Stimulated activated CD8-positive, alpha-beta memory T cell treated with anti-CD3 and anti-CD28 coated beads, Interleukin-12 subunit alpha, Interleukin-12 subunit beta, amount 100 ng/mL, for 1 hour (primary cell): ENCODE measurements at places on chromosomes 2 and 18.

DNA sequence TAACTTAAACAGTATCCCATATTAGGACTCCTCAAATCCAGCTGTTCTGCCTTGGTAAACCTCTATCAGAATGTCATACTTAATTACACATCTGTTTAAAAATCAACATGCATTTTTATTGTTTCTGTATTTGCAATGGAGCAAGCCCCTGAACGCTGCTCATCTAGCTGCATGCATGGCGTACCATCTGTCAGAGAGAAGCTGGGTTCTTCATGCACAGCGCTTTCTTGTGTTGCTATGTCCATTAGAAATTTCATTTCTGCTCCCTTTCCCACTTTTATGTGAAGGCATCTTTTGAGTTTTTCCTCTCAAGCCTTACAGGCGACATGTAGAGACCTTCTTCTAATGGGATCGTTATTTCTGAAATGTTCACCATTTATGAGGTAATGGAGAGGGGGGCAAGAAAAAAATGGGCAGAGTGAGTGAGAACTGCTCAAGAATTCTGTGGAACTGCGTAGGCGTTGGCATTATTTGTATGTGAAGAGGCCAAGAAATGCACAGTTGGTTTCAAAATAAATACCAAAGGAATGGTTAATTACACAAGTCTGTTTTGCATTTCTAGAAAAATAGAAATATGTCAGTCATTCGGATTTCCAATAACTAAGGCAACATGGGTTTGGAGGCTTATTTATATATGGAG lies 31.6 kb downstream of the INSIG2 start:
- no peak for DNase-seq

DNA sequence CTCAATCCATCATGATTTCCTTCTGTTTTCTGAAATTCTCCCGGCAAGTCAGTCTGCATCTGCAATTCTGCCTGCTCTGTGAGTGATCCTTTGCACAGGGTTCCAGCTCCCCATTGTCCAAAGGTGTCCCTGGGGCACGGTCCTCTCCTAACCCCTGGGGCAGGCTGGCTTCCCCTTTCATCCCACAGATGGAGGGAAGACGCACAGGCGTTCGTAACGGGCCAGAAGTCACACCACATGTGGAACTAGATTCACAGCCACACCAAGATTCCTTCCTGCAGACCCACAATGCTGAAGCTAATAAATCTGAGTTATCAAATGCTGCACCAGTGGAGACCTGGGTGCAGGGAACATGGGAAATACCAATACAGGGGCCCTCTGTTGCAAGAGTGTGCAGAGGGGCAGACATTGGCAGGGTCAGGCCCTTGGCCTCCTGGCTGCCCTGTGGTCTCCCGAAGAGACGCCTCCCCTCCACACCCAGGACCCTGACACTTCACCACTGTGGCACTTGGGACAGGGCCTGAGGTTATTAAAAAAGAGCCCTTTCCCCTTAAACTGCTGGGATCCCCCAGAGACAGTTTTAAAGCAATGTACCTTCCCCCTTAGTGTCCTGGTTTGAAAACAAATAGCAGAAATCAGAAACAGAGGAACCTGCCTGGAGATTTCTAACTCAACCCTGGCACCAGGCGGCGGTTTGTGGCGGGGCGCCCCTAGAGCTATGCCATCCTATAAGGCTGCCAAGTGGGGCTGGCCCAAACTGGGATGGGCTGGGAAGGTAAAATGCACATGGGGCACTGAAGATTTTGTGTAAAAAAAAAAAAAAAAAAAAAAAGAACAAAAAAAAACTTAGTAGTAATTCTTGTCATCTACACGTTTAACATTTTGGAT lies 15.4 kb downstream of the ZNF516 start:
- DNase-seq: no peak

GRCh38 chr18:69882965-69883668 lies 64.6 kb downstream of the CD226 start:
- DNase-seq: no peak

DNA sequence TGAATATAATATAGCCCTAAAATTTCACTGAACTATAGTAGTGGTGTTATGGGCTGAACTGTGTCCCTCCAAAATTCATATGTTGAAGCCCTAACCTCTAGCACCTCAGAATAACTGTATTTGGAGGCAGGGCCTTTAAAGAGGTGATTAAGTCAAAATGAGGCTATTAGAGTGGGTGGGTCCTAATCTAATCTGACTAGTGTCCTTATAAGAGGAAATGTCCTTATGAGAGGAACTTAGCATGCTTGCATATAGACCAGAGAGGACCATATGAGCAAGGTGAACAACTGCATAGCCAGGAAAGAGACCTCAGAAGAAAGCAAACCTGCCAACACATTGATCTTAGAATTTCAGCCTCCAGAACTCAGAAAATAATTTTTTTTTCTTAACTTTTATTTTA lies 238.4 kb downstream of the ZEB2 start:
- no peak for DNase-seq

DNA sequence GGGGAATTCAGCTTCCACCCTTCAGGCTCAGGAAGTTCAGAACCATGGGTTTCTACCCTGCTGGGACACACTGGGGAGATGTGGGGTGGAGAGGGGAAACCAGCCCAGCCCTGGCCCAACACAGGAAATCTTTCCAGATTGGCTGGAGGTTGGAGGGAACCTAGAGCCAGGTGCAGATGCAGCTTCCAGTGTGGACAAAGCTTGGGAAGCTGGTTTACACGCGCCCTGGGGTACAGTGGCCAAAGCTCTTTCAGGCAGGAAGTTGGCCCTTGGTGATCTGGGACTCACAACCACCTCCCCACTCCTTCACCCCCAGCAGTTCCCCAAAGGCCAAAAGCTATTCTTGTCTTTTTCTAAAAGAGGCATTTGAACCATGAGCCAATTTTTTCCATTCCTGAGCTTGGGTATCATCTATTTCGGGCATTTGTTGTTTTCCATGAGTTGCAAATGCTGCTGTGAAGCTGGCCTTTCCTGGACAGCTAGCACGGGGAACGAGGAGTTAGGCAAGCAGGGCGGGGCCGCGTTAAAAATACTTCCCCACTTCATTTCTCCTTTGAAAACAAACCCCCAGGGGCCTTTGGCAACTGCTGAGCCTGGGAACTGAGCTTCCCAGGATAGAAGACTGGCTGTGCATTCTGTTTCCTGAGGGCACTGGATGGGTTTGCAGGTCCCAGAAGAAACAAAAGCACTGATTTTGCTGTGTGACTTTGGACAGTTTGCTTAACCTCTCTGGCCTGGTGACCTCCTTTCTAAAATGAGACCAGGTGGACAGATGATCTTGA lies 3.1 kb upstream of the ARID5A start:
- DNase-seq: no peak
